Lower lobe of right lung (tissue), 2 donors: ENCODE measurements at places on chromosomes 2 and 18. TPM values are rescaled to one million over a fixed set of nuclear protein-coding genes. Genes with fewer than 3 reads are reported as not detected.
A peak's percentile ranks its signal among the peaks of the same experiment; 100 is the strongest.

Gene MYL1
- total RNA-seq: not detected

Gene DSC2
- 17.6 TPM for total RNA-seq

Gene ARHGEF33
- 1.5 TPM for total RNA-seq

DNA sequence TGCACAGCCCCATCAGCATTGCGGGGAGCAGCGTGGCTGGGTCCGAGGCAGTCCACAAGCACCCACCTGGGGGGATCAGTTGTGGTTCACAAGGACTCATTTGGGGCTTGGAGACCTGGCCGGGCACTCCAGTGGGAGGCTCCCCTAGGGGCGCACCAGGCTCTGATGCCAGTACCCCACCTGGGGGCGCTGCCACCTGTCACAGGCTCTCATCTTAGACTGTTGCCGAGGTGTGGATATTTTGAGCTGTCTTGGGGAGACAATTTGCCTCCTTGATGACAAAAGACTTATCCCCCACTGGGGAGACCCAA lies 3.0 kb downstream of the ADRA2B start:
- no peaks in the 10 kb centered on the region for H3K36me3 ChIP-seq
- H3K27ac ChIP-seq: no peak overlapping the region
- peaks cover 13% of the 10 kb centered on the region for H3K4me1 ChIP-seq
- DNase-seq: peak; percentile 39
- H3K27me3 ChIP-seq: peaks cover 38% of the 10 kb centered on the region
- H3K4me3 ChIP-seq: no peak overlapping the region

DNA sequence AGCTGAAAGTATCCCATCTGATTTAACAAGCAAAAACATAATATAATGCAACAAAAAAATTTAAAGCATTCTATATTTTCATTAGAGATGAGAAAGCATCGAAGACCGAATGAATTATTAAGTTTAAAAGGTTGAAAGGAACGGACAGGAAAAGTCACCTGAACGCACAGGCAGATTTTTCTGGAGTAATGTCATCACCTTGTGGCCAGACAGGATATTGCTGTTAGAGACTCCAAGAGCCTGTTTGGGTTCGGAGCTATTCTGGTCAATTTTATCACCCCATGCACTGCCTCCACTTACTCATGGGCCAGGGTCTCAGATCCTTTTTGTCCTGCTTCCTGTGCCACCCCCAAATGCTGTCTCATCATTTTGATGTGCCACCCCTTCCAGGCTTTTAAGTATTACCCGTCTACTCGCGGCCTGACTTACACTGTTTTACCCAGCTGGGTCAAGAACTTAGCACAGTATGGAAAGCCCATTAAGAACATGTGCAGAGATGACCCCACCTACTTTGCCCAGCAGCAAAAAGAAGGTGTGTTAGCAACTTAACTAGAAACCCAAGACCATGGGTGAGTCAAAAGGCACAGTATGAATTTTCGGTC lies 27.3 kb downstream of the GKN2 start:
- H3K36me3 ChIP-seq: no peaks in the 10 kb centered on the region
- H3K4me1 ChIP-seq: no peaks in the 10 kb centered on the region
- no peak overlapping the region for H3K27ac ChIP-seq
- no peak for DNase-seq

DNA sequence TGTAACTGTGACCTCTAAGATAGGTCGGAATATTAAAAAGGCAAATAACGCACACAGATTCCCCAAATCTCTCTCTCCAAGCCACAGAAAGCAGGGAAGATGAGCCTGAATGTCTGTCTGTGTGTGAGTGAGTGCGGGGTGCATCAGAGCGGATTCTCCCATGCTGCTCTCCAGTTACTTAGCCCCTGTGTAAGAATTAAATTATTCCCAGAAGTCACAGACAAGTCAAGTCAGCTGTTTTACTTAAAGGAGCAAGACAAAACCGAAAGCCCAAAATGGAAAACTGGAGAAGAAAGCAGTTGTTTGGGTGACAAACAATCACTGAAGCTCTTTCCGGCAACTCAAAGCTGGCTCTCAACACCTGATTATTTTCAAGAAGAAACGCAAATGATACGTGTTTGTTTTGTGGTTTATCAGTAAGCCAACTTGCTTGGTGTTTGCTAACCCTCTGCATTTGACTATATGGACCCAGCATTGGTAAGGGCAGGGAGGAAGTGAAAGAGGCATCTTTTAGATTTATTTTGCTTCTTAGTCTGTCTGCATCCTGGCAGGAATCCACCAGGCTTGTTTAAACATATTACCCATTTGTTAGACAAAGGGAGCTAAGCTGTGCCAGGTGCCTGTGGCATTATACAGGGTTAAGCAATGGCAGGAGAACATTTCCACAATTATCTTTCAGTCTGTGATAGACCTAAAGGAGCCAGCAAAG lies 121.5 kb upstream of the CREB1 start:
- no peaks in the 10 kb centered on the region for H3K27me3 ChIP-seq
- H3K4me1 ChIP-seq: peaks cover 12% of the 10 kb centered on the region
- H3K4me3 ChIP-seq: no peak overlapping the region

GRCh38 chr2:217797661-217798069 lies 205.1 kb downstream of the TNS1 start:
- no peak overlapping the region for H3K27ac ChIP-seq
- no peak overlapping the region for H3K4me3 ChIP-seq
- peaks cover 51% of the 10 kb centered on the region for H3K4me1 ChIP-seq
- peaks cover 40% of the 10 kb centered on the region for H3K36me3 ChIP-seq
